ENCODE measurements at places on chromosomes 5 and 9. TPM values are rescaled to one million over a fixed set of nuclear protein-coding genes. Genes with fewer than 3 reads are reported as not detected.
A peak's percentile ranks its signal among the peaks of the same experiment; 100 is the strongest.

DNA sequence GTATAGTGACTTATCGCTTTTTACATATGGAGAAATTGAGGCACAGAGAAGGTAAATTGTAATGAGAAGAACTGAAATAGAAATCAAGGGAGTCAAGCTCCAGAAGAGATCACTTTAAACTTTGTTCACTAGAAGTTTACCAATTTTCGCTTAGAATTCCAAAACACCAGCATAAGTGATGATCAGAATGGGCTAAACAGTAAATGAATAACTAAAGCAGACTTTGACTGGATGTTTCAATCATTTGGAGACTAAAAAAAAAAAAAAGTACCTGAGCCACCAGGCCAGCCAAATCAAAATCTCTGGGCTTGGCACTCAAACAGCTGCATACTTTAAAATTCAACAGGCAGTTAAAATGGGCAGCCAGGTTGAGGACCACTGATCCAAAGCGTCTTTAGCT lies 38.2 kb upstream of the FYB1 start:
- H3K27me3 ChIP-seq, result no peaks in the 10 kb centered on the region
- peaks cover 9% of the 10 kb centered on the region for H3K4me1 ChIP-seq
- no peak overlapping the region for H3K27ac ChIP-seq
- no peak overlapping the region for H3K4me3 ChIP-seq
- H3K36me3 ChIP-seq, result no peaks in the 10 kb centered on the region
- no peak for DNase-seq

- H3K27me3 ChIP-seq, result peaks cover 10% of the 10 kb centered on the region
- no peak for DNase-seq
- H3K4me3 ChIP-seq, result no peak overlapping the region
Observed at GRCh38 chr5:31268256-31268655, 74.8 kb downstream of the CDH6 start.

DNA sequence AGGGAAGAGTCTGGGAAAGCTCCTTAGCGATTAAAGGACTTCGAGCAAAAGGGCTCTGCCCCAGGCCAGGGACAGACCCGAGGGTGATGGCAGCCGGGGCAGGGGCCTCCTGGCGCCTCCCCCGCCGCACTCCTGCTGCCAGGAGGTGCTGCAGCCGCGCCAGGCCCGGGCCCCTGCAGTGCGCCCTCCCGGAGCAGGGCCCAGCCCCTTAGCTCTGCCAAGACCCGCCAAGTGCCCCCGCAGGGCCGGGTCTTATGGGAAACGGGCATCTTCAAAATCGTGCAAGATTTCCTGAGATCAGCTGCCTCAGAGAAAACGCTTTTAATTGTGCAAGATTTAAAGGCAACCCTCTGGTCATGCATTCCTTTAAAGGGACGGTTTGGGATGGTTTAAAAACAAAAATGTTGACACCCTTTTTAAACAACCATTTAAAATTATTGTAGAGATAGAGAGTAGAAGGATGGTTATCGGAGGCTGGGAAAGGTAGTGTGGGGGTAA lies 52.4 kb downstream of the CDC14B start:
- no peaks in the 10 kb centered on the region for H3K36me3 ChIP-seq
- H3K27ac ChIP-seq, result peak overlapping the region; percentile 54
- peak overlapping the region; percentile 83 for H3K4me3 ChIP-seq
- peaks cover 11% of the 10 kb centered on the region for H3K4me1 ChIP-seq
- H3K27me3 ChIP-seq, result no peaks in the 10 kb centered on the region

GRCh38 chr9:15837079-15837679 lies 284.3 kb downstream of the CCDC171 start:
- no peaks in the 10 kb centered on the region for H3K27me3 ChIP-seq
- no peaks in the 10 kb centered on the region for H3K36me3 ChIP-seq

Gene C9orf50
- 0.36 TPM for total RNA-seq

DNA sequence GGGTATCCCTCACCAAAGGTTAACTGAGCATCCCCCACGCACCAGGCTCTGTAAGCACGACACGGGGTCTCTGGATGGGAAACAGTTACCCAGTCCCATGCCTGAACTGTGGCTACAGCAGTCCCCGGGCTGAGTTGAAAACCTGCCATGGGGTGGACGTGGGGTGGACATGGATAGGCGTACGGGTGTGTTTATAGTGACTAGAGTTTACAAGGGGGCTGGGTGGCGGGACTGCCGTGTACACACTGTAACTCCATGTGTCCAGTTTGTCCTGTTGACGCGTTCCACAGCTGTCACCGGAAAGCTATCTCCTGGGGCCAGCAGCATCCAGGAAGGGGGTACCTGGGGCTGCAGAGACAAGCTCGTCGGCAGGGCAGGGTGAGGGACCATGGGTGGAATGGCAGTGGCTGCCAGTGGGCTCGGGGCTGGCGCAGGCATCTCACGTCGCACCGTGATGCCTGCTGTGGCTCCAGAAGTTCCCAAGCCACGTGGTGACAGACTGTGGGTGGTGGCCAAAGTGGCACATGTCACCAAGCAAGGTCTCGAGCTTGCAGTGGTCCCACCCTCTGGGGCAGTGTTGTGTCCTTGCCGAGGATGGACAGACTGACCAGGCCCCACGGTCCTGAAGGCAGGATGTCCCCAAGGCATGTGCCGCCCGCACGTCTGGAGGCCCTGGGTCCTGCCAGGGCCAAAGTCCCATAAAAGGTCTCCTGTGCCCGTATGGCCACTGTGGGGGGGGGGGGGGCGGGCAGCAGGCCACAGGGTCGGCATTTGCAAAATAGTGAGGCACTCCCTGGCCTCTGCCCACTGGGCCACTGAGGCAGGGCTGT lies 29.3 kb upstream of the RNF130 start:
- no peak overlapping the region for H3K27ac ChIP-seq
- no peak overlapping the region for H3K4me3 ChIP-seq
- no peaks in the 10 kb centered on the region for H3K36me3 ChIP-seq
- H3K4me1 ChIP-seq, result peaks cover 3% of the 10 kb centered on the region
- DNase-seq, result peak; percentile 55

DNA sequence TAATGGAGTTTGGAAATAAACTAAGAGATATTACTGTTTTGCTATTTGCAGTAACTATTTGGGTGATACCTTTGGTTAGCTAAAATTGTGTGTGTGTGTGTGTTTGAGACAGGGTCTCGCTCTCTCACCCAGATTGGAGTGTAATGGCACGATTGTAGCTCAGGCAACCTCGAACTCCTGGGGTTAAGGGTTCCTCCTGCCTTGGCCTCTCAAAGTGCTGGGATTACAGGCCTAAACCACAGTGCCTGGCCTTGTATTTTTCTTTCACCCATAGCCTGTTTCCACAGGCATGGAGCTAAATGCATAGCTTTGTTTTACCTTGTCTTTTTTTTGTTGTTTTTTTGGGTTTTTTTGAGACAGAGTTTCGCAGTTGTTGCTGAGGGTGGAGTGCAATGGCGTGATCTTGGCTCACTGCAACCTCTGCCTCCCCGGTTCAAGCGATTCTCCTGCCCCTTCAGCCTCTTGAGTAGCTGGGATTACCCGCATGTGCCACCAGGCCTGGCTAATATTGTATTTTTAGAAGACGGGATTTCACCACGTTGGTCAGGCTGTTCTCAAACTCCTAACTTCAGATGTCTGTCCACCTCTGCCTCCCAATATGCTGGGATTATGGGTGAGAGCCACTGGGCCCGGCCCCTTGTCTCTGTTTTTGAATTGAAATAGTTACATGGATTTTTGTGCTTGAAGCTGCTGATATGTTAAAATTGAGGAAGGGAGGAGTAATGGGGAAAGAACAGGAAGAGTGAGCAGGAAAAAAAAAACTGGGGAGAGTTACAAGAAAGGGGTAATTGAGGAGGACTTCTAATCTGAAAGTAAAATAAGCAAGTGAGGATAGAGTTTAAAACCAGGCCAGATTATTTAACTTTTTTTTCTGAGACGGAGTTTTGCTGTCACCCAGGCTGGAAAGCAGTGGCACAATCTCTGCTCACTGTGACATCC lies 5.7 kb downstream of the GPBP1 start:
- H3K4me3 ChIP-seq, result peak overlapping the region; percentile 49
- peak overlapping the region; percentile 53 for H3K27ac ChIP-seq
- peaks cover 7% of the 10 kb centered on the region for H3K36me3 ChIP-seq
- no peaks in the 10 kb centered on the region for H3K27me3 ChIP-seq
- DNase-seq, result no peak

Data from osteoblast (primary cell).